ENCODE measurements at places on chromosomes 2 and 18.
A peak's percentile ranks its signal among the peaks of the same experiment; 100 is the strongest.

DNA sequence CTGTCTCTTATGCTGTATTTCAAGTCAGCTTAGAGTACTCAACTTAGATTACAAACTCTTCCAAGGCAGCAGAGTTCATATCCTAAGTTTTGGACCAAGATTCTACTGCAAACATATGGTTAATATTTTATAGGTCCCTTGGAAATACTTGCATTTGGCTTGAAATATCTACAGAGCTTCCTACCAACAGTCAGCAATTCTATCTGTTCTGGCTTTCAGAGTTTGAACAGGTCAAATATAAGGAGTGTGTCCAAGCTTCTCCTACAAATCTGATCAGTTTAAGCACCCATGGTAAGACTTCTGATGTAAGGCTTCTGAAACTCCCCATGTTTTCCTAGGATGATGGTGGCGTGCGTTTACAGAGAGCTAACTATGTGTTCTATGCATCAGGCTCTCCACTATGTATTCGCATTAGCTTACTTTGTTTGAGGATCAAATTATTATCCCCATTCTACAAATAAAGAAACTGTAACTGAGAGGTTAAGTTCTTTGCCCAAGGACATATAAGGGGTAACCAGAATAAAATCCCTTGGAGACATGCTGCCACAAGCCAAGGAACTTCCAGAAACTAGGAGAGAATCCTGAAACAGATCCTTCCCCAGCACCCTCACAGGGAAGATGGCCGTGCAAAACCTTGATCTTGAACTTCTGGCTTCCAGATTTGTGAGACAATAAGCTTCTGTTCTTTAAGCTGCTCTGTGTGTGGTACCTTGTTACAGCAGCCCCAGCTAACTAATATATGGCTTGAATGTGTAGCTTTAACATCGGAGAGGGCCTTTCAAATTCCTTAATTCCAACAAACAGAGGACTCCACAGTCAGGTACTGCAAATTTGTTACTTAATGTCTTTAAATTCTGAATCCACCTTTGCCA, 55.1 kb downstream of the ATP8B1 start:
- DNase-seq, result no peak

DNA sequence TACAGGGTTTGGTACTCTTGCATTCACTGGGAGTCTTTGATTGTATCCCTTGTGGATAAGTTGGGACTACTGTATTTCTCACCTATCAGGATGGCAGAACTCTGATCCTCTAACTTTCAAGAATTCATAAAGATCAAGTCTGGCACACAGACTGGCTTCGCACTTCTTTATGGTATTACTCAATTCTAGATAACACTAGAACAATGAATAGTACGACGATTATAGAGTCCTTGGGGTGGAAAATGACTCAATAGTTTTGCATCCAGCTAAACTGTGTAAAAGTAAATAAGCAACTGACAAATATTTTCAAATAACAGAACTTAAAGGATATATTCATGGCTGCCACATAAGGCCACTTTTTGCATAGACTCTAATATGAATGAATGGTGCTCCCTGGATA, 103.4 kb upstream of the MEX3C start:
- no peak for DNase-seq

DNA sequence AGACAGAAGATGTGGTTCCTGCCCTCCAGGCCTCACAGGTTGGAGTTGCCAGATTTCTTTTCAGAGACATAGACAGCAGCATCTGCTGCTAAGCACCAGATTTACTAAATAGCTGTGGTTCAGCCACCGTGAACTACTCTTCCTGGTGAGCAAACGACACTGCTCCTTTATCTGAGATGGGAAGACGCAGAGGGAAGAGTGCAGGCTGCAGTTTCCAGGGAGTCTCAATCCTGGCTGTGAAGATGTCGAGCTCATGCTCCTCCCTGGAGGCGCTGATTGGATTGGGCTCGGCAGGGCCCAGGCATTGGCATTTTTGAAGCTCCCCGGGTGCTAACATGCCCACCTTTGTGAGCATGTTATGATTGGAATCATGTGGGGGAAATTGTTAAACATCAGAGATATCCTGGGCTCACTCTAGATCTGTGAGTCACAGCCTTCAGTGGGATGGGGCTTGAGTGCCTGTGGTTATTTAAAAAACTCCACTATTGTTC, 314.8 kb downstream of the TSN start:
- DNase-seq, result peak; percentile 67

GRCh38 chr2:226337941-226338600, 461.5 kb downstream of the IRS1 start:
- DNase-seq, result no peak

DNA sequence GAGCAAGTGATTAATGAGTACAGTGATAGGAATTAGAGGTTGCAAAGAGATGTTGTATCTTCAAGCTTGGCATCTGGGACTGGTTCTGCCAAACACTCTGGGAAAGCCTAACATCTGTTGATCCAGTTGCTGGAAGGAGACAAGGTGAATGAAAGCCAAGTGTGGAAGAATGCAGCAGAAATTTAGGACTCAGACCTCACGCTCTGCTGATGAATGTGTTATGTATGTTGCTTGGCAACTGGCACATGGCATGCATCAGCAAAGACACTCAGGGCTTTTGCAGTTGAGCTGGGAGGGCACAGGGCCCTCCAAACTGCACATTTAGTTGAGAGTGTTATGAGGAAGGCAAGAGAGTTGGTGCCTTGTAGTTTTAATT, 105.5 kb downstream of the COLEC12 start:
- DNase-seq, result peak; percentile 98

DNA sequence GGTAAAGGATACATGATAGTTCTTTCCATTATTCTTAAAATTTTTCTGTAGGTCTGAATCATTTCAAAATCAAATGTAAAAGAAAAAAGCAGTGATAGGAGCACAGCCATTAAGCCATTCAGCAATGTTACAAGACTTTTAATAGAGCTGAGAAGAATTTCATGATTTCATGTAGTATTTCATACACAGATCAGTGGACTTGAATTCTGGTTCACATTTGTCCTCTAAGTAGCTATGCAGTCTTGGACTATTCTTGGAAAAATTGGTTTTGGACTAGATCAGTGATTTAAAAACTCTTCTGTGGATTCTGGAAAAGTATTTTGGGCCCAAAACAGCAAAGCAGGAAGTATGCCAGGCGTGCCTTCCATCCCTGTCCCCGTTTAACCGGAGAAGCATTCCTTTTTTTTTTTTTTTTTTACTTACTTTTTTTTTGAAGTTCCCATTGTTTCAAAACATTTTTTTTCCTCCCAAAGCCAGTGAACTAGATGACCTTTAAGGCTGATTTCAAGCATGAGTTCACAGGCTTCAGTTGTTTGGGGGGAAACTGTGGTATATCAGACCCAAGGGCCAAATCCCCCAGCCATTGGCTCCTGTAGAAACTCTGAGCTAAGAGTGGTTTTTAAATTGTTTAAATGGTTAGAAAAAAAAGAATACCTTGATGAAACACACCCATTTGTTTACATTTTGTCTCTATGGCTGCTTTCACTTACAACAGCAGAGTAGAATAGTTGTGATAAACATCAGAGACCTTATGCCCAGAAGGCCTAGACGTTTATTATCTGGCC, 17.5 kb upstream of the POLI start:
- no peak for DNase-seq

- no peak for DNase-seq
Observed at GRCh38 chr2:160368988-160369930, 124.3 kb downstream of the RBMS1 start.

DNA sequence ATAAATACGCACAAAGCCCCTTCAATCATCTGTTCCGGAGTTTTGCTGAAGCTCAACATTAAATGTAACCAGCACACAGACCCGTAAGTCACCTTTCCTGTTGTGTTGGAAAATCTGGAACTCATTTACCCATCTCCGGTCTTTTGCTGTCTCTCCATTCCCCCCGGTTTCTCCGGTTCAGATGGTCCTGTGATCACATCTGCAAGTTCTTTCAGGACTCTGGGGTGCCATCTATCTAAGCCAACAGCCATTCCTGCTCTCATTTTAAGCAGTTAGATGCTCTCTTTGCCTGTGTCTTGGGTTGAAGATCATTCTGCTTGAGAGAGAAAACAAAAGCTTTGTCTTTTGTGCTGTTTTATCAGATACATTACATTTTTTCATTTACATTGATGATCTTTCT, 91.7 kb upstream of the TGIF1 start:
- no peak for DNase-seq

DNA sequence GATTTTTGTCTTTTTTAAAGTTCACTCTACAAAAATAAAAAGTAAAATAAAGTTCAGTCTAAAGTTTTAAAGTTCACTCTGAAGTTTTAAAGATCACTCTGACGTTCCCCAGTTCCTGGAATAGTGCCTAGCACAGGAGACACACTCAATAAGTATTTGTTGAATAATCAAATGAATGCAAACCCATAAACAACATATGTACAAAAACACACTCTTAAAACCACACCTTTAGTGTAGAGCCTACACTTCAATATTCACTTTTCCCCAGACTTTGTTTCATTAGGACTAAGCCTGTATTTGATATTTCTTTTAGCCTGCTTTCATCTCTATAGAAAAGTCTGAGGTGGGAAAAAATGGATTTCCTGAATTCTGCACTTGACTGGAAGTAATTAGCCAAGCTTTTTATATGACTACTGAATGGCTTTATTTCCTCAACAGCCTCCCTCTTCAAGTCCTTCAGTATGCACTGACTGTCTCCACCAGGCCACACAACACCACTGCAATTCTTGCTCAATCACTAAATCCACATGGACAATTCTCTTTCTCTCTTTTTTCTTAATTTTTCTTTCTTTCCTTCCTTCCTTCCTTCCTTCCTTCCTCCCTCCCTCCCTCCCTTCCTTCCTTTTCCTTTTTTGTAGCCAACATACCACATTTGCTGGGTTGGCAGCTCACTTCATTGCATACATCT, 104.6 kb downstream of the SS18 start:
- DNase-seq, result no peak

DNA sequence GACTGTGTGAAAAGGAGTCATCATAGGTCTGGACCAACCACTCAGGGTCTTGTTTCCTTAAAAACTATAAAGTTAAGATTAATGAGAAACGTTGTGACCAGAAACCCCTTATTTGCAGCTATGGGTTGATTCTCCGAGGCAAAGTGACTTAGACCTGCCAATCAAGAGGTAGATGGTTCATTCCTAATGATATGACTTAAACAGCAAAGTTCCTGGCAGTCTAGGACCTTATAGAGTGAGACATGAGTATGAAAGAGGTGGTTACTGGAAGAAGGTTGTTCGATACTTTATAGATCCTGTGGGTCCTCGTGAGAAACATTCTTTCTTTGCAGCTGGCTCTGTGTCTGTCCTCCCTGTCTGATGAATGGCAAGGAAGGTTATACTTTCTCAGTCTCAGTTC, 8.0 kb downstream of the SFXN5 start:
- DNase-seq, result no peak

DNA sequence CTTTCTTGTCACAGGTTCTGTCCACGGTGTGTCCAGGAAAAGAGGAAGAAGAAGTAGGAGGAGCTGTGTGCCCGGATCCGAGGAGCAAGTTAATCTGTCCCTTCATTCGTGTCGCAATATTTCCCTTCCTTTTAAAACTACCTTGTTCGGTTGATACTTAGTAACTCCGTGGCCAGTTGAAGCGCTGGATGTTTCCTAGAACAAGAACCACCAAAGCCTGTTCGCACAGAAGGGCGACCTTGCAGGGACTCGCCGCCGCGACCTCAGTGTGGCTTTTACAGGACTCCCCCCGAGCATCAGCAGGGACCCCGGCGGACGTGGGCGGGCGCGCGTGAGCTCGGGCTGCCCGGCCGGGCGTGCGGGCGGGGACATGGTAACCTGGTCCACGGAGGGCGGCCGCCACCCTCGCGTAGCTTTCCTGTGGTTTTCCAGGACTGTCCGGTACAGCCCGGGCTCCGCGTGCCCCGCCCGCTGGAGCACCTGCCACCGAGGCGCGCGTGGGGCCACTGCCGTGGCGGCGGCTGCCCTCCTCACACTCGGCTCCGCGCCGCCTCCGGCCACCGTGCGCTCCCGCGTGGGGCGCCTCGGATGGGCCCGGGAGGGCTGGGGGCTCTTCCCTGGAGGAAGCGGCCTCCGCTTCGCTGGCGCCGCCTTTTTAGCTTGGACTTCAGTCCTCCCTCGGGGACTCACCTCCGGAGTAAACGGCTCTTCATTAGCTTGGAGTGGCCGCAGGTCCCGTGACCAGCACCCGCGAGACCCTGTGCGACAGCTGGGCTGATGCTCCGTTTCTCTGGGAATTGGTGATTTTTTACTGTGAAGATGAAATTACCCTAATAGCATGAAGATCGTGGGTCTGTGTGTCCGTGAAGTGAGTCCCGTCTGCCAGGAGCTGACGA, 9.2 kb upstream of the D2HGDH start:
- no peak for DNase-seq

GRCh38 chr2:129812071-129812470, 167.4 kb upstream of the RAB6C start:
- no peak for DNase-seq

- no peak for DNase-seq
Observed at GRCh38 chr2:35281702-35282101, 1073.9 kb upstream of the CRIM1 start.

DNA sequence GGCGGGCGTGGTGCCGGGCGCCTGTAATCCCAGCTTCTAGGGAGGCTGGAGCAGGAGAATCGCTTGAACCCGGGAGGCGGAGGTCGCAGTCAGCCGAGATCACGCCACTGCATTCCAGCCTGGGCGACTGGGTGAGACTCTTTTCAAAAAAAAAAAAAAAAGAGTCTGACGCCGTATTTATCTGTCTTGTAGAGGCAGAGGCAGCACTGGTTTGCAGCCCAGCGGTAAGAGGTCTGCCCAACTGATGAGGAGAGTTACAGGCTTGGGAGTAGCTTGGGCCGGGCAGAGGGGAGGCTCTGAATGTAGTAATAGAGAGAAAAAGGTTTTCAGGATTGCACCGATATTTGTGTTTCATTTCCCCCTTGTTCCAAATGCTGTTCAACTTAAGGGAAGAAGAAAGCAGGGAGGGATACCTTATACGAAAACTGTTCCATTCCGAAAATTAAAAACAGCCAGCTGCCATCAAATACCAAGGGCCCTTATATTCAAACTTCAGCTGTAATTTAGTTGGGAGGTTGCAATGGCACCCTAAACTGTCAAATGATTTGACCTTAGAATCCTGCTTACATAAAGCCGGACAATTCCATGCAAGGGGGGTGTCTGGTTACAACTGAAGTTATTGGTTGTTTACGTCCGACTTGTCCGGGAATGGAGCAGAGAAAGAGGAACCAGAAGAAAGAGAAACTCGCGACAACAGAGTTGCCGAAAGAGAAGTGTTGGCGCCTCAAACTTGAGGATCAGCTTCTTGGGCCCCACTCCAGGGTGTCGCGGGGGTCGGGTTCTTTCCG, 9.2 kb upstream of the SP9 start:
- DNase-seq, result no peak

DNA sequence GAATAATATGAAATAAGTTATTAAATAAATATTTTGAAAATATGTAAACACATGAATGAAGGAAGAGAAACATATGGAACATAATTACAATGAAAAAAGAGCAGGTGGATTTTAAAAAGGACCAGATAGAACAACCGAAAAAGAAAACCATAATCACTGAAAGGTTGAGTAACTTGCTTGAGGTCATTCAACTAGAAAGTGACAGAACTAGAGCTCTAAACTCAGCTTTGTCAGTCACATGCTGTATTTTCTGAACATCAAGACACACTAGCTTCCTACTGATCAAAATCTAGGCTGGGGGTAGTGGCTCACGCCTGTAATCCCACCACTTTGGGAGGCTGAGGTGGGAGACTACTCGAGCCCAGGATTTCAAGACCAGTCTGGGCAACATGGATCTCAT, 30.0 kb upstream of the ITGAV start:
- DNase-seq, result no peak

- DNase-seq, result no peak
Observed at GRCh38 chr2:159139216-159139933, 147.1 kb downstream of the WDSUB1 start.

- no peak for DNase-seq
Observed at GRCh38 chr2:179594268-179595112, 266.9 kb downstream of the ZNF385B start.

Measured in RPMI7951 (cell line).